Effector memory CD4-positive, alpha-beta T cell (primary cell): ENCODE measurements at places on chromosomes 2 and 18.

- no peak for DNase-seq
Measured at GRCh38 chr2:190334479-190335224, 8.7 kb upstream of the INPP1 start.

DNA sequence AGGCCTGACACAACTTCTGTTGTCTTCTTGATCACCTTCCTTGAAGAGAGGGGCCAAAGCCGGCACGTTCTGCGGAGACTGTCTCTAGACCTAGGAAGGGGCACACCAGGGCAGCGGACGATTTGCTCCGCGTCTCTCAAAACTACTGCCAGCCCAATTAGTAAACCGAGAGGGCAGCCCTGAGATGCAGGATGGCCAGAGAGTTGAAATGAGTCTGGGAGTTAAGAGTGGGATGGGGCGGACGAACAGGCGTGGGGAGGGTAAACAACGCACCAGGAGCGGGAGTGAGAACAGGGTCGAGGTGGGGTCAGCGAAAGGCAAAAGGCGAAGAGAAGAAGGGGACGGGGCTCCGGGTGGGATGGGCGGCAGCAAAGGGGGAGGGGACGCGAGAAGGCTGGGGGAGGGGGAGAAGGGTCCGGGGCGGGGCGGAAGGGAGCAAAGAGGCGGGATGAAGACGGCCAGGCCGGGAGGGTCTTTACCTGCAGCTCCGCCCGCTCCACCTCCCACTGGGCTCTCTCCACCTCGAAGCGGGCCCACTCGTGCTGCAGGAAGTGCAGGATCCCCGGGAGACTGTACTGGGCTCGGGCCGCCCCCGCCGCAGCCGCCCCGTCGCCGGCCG is 476 bp downstream of the STRN start:
- peak; percentile 9 for DNase-seq

GRCh38 chr2:127348426-127349000 is 39.3 kb downstream of the MAP3K2 start:
- no peak for DNase-seq

DNA sequence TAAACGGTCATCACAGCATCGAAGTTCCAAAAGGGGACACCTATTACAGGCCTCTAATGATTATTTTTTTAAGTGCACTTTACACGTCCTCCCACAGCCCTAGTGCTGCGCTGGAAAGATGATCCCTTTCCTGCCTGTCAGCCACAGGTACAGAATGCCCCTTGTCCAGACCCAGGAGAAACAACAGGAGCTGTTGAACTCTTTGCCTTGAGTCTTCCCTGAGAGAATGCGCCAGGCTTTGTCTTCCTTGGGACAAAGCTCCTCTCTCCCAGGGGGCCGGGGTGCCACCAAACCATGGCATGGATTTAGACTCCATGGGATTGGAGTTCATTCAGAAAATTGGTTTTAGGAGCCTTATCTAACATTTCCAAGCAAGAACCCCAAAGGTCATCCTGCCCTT is 319.0 kb upstream of the SOX11 start:
- no peak for DNase-seq

DNA sequence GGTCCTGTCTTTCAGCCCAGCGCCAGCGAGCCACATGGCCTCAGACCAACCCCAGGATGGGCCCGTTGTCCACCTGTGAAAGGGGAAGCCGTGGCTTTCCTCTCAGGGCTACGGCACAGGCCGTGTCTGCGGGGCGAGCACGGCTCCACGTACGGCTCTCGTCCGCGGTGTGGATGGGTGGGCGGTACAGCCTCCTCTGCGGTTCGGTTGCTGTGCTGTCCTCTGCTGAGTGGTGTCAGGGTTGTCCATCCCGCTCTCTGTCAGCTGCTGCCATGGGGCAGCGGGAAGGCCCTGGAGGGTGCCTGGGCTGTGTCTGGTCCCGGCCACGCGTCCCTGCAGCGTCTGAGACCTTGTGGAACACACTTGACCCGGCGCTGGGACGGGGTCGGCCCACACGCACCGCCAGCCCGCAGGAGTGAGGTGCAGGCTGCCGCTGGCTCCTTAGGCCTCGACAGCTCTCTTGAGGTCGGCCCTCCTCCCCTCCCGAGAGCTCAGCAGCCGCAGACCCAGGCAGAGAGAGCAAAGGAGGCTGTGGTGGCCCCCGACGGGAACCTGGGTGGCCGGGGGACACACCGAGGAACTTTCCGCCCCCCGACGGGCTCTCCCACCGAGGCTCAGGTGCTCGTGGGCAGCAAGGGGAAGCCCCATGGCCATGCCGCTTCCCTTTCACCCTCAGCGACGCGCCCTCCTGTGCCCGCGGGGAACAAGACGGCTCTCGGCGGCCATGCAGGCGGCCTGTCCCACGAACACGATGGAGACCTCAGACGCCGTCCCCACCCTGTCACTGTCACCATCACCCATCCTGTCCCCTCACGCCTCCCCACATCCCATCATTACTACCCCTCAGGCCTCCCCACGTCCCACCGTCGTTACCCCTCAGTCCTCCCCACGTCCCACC is 128.7 kb downstream of the NFATC1 start:
- peak; percentile 46 for DNase-seq

- DNase-seq, result no peak
Measured at GRCh38 chr2:138534791-138535190, 33.2 kb downstream of the SPOPL start.

DNA sequence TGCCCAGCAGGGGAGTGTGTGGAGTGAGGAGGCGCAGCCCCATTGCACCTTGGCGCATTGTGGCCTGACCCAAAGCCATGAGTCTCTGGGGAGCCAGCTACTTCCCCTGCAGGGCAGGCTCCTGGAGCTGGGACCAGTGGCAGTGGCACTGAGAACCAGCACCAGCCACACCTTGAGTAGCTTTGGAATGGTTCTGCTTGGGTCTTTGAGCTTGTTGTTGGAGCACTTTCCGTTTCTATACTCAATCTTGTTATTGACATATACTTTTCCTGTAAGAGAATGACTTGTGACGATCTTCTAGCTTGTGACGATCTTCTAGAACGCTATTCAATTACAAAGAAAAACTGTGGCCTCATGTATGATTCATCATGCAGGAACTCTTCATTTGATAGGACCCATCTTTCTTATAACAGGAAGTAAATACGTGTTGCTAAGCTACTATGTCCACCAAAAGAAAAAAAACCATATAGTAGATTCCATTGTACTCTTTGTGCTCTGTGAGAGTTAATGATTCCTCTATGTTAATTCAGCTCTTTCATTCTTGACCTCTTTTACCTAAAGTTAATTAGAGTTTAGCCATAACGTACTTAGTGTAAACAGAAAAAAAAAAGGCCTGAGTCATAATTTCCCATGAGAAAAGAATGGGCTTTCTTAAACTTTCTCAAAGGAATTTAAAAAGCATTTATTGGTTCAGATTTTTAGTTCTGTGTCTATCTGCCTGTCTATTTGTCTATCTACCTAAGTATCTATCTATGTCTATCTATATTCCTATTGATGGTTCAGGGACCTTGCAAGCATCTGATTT is 113.1 kb downstream of the GATA6 start:
- no peak for DNase-seq

GRCh38 chr2:200086911-200087310 is 131.5 kb downstream of the MAIP1 start:
- no peak for DNase-seq

- DNase-seq, result no peak
Measured at GRCh38 chr18:62690236-62690815, 25.0 kb upstream of the PHLPP1 start.

- DNase-seq, result no peak
Measured at GRCh38 chr18:55488473-55488872, 99.5 kb downstream of the TCF4 start.

DNA sequence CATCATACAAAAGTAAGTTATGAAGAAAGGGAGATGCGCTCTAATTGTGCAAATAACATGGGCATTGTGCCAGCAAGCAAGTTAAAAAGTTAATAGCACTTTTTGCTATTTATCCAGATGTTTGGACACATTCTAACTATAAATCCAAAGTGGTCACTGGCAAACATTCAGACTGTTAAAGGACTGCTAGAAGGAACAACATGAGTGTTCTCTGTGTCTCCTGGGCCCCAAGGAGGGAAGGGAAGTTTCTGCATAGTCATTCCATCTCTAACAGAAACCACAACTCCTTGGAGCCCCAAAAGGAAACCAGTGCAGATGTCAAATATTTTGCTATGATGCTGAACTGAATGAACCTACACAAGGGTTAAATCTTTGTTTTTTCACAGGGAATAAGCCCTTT is 213.3 kb upstream of the HNRNPA3 start:
- DNase-seq, result no peak

DNA sequence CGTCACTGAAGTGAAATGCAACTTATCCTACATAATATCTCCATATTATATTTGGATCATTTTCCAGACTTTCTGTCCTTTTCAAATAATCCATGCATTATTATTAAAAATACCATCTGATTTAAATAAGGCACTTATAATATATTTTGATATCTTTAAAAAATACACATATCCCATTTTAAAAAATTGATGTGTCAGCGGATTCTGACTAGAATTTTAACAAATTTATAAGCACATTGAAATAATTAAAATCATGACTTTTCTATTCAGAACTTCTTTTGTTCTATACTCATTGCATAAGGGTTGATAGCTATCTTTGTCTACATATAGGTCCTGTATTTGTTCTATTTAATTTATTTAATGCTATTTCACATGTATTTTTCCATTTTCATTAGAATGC is 199.0 kb upstream of the DSEL start:
- DNase-seq, result no peak
